ENCODE measurements at places on chromosomes 6 and 20.

GRCh38 chr6:136586295-136586694 lies 36.1 kb upstream of the MAP7 start:
- peaks cover 17% of the 10 kb centered on the region for H3K36me3 ChIP-seq
- no peak for DNase-seq
- H3K27ac ChIP-seq, result no peak overlapping the region
- peaks cover 20% of the 10 kb centered on the region for H3K4me1 ChIP-seq

- H3K27ac ChIP-seq, result no peak overlapping the region
- no peak overlapping the region for H3K4me3 ChIP-seq
- H3K27me3 ChIP-seq, result no peaks in the 10 kb centered on the region
- no peaks in the 10 kb centered on the region for H3K4me1 ChIP-seq
Observed at GRCh38 chr20:11274141-11274594, 600.4 kb upstream of the JAG1 start.

DNA sequence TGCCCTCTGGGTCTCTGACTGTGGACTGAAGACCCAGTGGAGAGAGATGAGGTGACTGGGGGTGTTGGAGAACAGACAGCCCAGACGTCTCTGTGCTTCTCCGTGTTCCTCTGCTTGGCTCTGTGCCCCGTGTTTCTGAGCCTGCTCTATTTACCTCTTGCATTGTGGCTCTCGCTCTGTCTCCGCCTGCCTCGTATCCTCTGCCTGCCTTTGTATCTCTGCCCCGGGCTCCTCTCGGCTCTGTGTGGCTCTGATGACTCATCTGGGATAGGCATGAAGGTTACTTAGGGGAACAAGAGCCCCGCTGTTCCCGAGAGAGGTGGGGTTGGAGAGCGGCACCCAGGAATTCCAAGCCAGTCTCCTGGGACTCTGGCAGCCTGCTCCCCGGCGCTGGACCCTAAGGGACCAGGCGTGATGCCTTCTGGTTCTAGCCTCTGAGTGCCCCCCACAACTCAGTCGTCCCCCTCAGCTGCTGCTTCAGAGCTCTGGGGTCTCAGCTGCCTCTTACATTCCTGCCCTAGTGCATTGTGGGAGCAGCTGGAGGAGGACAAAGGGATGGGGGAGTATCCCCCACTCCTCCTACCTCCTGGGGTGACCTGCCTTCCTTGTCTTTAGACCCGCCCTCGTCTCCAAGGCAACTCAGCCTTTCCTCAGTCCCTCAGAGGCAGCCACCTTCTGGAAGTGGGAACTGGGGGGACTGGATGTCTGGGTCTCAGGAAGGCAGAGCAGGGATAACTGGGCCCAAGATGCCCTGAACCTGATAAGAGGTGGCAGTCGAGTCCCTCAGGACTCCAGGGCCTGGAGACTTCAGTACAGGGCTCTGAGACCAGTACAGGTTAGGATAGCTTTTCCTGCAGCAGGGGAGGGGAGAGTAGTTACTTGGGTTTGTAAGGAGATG lies 1.9 kb downstream of the DDR1 start:
- peak overlapping the region; percentile 91 for H3K27ac ChIP-seq
- H3K27me3 ChIP-seq, result no peaks in the 10 kb centered on the region
- H3K4me3 ChIP-seq, result no peak overlapping the region
- H3K36me3 ChIP-seq, result peaks cover 21% of the 10 kb centered on the region
- peak; percentile 61 for DNase-seq
- H3K4me1 ChIP-seq, result peaks cover 34% of the 10 kb centered on the region

GRCh38 chr6:92989656-92990055 lies 429.7 kb downstream of the EPHA7 start:
- no peak overlapping the region for H3K4me3 ChIP-seq
- H3K36me3 ChIP-seq, result no peaks in the 10 kb centered on the region
- no peak overlapping the region for H3K27ac ChIP-seq
- no peaks in the 10 kb centered on the region for H3K4me1 ChIP-seq
- no peaks in the 10 kb centered on the region for H3K27me3 ChIP-seq
- DNase-seq, result no peak

DNA sequence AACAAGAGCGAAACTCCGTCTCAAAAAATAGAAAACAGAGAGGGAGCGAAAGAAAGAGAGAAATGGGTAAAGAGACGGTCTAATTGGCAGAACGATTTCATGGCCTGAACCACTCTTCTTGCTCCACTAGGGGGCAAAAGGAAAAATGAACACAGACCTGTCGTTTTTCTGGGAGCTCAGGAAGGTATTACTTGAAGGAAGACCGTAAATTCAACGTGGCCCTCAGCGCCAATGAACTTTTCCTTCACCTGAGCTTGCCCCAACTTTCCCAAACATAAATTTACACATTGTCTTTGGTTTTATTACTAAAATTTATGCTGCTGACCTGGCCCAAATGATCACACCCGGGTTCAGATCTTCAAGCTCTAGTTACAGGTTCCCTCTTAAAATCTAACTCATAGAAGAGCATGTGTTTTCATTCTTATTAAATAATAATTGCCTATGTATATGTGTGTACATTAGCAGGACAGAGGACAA lies 67.3 kb downstream of the ATP9A start:
- no peaks in the 10 kb centered on the region for H3K27me3 ChIP-seq
- H3K4me3 ChIP-seq, result no peak overlapping the region
- peaks cover 26% of the 10 kb centered on the region for H3K4me1 ChIP-seq
- peak; percentile 33 for DNase-seq
- no peak overlapping the region for H3K27ac ChIP-seq
- no peaks in the 10 kb centered on the region for H3K36me3 ChIP-seq

GRCh38 chr6:45801471-45802289 lies 214.0 kb downstream of the CLIC5 start:
- H3K4me1 ChIP-seq, result no peaks in the 10 kb centered on the region
- DNase-seq, result no peak
- H3K4me3 ChIP-seq, result no peak overlapping the region
- H3K27ac ChIP-seq, result no peak overlapping the region
- H3K36me3 ChIP-seq, result no peaks in the 10 kb centered on the region

DNA sequence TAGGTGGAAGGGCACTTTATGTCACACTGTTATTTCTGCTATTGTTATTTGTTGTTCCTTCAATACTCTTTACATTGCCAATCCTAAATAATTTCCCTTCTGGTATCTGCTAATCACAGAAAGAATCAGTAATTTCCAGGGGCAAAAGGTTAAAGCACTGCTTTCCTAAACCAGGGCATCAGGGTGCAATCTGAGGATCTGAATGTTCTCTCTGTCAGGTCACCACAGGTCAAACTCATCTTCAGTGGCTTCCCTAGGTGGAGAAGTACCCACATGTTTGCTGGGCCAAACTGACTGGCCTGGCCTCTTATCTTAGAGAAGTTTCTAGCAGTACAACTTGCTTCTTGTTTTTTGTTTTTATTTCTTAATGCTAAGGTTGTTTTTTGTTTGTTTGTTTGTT lies 118.7 kb downstream of the OPRM1 start:
- H3K36me3 ChIP-seq, result no peaks in the 10 kb centered on the region
- H3K4me1 ChIP-seq, result peaks cover 29% of the 10 kb centered on the region
- no peak for DNase-seq
- peak overlapping the region; percentile 59 for H3K27ac ChIP-seq
- no peaks in the 10 kb centered on the region for H3K27me3 ChIP-seq
- no peak overlapping the region for H3K4me3 ChIP-seq

GRCh38 chr20:36008461-36009035 lies 40.2 kb downstream of the CNBD2 start:
- no peaks in the 10 kb centered on the region for H3K36me3 ChIP-seq
- H3K4me1 ChIP-seq, result no peaks in the 10 kb centered on the region
- no peak for DNase-seq
- H3K4me3 ChIP-seq, result no peak overlapping the region

GRCh38 chr6:89542081-89542857 lies 96.3 kb downstream of the LYRM2 start:
- H3K27ac ChIP-seq, result no peak overlapping the region
- no peaks in the 10 kb centered on the region for H3K27me3 ChIP-seq
- no peak for DNase-seq

DNA sequence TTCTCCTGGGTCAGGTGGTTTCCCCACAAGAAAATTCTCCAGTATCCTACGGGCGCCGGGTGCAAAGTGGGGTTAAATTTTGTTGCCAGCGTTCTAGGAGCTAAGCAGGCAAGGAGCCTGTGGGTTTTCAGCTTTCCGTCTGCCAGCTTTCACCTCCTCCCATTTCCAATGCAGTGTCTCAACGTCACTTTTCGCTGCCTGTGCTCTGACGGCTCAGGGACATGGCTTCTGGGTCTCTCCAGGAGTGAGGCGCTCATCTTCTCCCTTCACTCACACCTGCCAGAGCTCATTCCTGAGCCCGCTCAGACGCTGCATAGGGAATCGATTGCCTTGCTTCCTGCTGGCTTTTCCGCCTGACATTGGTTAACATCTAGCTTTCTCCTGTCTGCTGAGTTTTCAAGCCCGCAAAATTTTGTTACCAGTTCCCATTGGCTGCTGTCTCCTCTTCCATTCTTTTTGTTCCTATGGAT lies 7.3 kb upstream of the NAA20 start:
- no peak overlapping the region for H3K27ac ChIP-seq
- no peaks in the 10 kb centered on the region for H3K27me3 ChIP-seq
- no peak for DNase-seq
- H3K36me3 ChIP-seq, result no peaks in the 10 kb centered on the region

DNA sequence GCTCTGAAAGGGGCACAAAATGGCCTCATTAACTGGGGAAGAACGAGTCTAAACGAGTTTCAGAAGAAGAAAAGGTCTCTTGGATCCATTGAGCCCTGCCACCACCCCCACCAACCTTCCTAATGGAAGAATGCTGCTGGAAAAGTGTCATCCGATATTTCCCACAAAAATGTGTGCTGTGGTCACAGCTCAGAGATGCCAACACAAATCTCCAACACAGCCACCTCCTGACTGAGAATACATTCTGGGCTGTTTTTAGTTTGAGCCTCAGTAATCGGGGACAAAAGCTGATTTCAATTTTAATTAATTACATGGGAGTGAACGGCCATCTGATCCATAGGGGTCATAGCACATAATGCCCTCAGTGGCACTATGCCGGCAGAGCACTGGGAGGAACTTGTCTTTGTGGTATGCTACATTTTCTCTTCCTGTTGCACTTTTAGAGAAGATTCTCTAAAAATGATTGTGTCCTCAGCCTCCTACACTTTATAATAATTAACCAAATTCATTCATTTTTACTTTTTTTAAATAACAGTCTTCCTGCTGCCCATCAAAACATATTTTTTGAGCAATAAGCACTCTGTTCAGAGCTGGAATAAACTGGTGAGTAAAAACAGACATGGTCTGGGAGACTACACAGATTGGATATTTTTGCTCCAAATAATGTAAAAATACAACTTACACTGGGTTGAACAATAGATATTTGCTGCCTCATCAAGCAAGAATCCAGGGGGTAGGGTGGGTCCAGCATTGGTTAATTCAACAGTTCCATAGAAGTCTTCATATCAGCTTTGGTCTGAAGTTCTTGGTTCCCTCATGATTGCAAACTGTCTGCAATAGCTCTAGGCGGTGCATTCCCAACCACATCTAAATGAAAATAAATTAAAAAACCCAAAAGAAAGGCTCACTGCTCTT lies 143.6 kb upstream of the TMEM170B start:
- no peak overlapping the region for H3K27ac ChIP-seq
- H3K4me3 ChIP-seq, result no peak overlapping the region
- no peak for DNase-seq

DNA sequence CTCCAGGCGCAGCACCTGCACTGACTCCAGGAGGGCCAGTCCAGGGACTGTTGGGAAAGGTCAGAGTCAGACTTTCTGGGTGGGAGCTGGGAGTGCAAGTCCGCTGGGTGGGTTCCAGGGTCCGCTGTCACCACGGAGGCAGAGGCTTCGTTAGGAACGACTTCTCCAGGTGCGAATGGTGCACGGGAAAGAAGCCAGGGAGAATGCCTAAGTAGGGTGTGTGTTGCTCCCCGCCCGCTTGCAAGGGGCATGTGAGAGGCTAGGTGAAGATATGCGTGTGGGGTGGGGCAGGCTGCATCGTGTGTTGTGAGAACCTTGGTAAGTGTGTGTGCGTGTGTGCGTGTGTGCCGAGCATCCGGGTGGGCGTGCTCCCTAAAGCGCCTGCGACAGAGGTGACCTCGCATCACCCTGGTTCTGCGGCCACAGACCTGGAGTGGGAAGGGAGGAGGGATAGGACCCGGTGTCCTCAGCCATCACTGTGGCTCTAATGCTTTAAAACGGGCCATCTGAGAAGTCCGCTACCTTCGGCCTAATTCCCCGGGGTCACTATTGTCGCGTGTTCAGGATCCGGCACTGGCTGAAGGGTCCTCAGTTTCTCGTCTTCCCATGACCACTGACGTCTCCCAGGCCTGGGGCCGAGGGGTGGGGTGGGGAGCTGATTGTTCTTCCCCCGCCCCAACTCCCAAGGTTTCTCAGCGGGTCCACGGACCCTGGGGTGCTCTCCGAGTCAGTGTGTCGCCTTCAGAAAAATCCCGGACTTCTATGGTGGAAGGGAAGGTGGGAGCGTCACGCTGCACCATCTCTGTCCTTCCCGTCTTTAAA lies 6.1 kb downstream of the SLC32A1 start:
- peaks cover 39% of the 10 kb centered on the region for H3K4me1 ChIP-seq
- no peak for DNase-seq
- no peaks in the 10 kb centered on the region for H3K36me3 ChIP-seq
- H3K27me3 ChIP-seq, result peaks cover 64% of the 10 kb centered on the region

- H3K4me1 ChIP-seq, result peaks cover 7% of the 10 kb centered on the region
- no peaks in the 10 kb centered on the region for H3K27me3 ChIP-seq
- H3K4me3 ChIP-seq, result no peak overlapping the region
- H3K36me3 ChIP-seq, result no peaks in the 10 kb centered on the region
Observed at GRCh38 chr6:30156262-30156599, 4.8 kb downstream of the TRIM10 start.

GRCh38 chr6:117393045-117393444 lies 32.7 kb downstream of the ROS1 start:
- no peak overlapping the region for H3K27ac ChIP-seq
- H3K4me1 ChIP-seq, result no peaks in the 10 kb centered on the region
- no peak overlapping the region for H3K4me3 ChIP-seq
- no peaks in the 10 kb centered on the region for H3K27me3 ChIP-seq
- no peak for DNase-seq

- H3K4me1 ChIP-seq, result no peaks in the 10 kb centered on the region
- H3K36me3 ChIP-seq, result no peaks in the 10 kb centered on the region
- no peak overlapping the region for H3K27ac ChIP-seq
- no peaks in the 10 kb centered on the region for H3K27me3 ChIP-seq
- H3K4me3 ChIP-seq, result no peak overlapping the region
Observed at GRCh38 chr6:154703124-154703523, 30.1 kb upstream of the SCAF8 start.

DNA sequence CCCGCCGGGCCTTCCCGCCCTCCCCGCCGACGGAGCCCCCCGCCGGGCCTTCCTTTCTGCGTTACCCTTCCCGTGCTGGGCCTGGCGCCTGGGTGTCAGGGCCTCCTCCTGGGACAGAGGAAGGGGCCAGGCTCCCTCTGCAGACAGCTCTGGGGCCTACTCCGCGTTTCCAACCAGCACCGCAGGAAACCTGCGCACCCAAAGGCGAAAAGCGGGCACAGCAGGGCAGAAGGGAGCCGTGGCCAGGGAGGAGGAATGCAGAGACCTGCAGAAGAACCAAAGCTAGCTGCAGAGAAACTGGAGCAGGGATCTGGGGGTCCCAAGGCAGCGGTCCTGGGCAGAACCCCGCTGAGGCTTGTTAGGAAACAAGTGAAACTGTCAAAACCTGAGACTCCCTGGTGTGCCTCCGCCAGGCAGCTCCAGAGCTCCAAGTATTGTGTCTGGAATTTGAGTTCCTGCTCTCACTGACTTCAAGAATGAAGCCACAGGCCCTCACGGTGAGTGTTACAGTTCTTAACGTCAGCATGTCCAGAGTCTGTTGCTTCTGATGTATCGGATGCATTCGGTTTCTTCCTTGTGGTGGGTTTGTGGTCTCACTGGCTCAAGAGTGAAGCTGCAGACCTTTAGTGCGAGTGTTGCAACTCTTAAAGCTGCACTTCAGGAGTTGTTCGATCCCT lies 33.3 kb downstream of the IRF4 start:
- no peaks in the 10 kb centered on the region for H3K27me3 ChIP-seq
- no peak overlapping the region for H3K4me3 ChIP-seq
- no peak overlapping the region for H3K27ac ChIP-seq
- no peak for DNase-seq
- H3K4me1 ChIP-seq, result no peaks in the 10 kb centered on the region
- no peaks in the 10 kb centered on the region for H3K36me3 ChIP-seq
